ENCODE measurements at places on chromosomes 3 and 15.

DNA sequence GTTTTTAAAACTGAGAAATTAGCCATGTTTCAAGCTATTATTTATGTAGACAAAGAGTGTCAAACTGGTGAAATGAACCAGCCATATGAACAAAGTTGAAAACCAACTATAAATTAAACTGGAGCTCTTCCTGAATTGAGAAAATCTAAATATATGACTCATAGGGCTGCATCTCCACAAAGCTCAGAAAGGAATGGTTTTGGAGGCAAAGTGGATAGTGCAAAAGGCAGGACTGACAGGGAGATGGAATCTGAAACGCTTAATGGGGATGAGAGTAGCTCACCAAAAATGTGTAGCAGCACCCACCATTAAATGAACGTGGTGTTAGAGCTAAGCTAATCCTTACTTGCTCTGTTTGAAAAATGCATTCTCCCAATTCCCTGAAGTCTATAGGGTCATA is 1066.0 kb downstream of the AGBL1 start:
- DNase-seq = no peak

DNA sequence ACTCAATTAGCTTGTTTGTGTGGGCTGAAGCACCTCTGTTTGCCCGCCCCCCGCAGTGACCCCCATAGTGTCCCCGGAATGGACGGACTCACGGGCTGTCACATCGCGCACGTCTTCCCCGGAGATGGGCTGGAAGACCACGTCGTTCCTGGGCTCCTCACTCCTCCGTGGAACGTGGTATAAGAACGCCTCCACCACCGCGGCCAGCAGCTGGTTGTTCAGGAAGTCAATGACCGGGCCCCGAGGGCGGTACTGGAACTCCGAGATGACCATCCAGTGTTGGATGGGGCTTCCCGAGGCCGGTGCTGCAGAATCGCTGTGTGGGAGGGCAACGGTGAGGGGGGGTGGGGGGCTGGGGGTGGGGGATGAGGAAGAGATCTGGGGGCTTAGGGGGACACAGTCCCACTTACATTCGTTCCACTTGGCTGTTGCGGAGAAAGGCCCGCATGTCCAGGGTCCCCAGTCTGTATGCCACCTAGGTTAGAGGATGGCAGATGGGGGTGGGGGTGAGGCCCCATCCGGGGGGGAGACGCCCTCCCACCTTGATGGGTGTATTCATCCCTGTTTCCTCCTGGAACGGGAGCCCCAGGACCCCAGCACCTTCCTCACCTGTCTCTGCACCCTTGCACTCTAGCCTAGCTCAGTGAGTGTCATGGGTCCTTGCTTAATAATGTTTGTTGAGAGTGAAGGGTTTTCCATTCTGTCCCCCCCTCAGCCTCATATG is 30.2 kb downstream of the MUC20 start:
- DNase-seq = no peak

GRCh38 chr3:50321336-50322114 is 1.0 kb downstream of the HYAL2 start:
- DNase-seq = peak; percentile 95

DNA sequence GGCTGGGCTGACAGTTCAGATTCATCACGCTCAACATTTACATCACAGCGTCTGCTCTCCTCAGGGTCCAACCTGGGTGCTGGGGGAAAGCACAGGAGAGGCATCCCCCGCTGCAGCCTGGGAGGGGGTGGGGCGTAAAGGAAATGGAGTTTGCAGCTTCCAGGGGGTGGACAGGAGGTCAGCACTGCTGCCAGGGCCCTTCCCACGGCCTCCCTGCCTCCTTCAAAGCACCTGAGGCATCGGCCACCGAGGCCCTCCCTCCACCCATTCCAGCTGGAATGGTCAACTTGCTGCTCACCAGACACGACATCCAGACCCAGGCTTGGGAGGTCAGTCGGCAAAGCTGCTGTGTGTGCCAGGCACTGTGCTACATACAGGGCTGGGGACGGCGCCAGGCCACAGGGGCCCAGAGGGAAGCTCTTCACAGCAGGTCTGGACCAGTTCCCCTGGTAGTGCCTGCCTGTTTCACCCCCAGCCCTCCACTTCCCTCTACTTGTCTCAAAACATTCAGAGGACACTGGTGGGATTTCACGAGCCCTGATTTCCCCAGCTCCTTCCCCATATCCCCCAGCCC is 120.7 kb downstream of the ANP32A start:
- no peak for DNase-seq

- DNase-seq = no peak
These were observed 32.5 kb downstream of the GASK1A start for GRCh38 chr3:43011638-43012037.

All from left forelimb (tissue), 1 donor.